Left ventricle myocardium inferior (tissue), 1 donor: ENCODE measurements at places on chromosomes 3 and 15.
A peak's percentile ranks its signal among the peaks of the same experiment; 100 is the strongest.

- no peaks in the 10 kb centered on the region for H3K36me3 ChIP-seq
- H3K27ac ChIP-seq: peak overlapping the region; percentile 66
- DNase-seq: no peak
- H3K4me1 ChIP-seq: peaks cover 47% of the 10 kb centered on the region
Measured at GRCh38 chr3:42745776-42746454, 27.1 kb downstream of the CCDC13 start.

DNA sequence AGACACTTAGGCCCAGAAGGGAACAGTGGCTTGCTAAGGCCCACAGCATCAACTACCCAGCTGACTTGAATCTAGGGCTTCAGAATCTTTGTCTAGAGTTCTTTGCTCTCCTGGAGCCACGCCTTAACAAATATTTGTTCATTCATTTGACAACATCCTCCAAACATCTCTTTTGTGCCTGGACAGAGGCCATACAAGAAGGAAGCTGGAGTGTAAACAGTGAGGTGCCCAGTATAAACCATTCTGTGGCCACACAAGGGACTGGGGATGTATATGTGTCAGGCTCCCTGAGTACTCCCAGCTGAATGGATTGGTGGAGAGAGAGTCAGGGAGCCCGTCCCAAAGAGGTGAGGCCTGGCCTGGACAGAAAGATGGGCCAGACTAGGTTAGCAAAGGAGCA lies 3.4 kb downstream of the CIB2 start:
- no peaks in the 10 kb centered on the region for H3K27me3 ChIP-seq
- H3K36me3 ChIP-seq: no peaks in the 10 kb centered on the region
- H3K4me1 ChIP-seq: peaks cover 25% of the 10 kb centered on the region
- no peak overlapping the region for H3K27ac ChIP-seq

DNA sequence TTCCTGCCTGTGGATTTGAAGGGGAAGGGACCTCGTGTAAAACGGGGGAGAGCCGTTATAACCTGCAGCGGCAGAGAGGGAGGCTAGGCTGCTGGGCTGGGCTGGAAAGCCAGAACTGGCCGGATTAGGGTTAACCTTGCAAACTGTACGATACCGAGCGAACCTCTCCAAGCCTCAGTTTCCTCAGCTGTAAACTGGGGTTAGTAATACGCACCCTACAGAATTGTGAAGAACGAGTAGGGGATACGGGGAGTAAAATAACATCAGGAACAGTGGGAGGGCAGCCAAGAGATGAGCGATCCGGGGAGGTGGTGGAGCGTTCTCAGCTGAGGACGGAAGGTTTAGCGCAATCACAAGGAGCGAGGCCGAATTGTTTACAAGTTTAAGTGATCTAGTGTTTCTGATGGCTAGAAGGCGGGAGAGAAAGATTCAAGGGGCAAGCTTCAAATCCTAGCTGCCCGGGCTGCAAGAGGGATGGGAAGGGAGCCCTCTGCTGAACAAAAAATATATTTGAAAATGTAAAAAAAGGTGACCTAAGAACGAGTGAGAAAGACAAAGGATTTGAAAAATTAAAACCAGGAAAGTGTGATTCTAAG lies 768 bp upstream of the SEMA5B start:
- H3K36me3 ChIP-seq: no peaks in the 10 kb centered on the region
- H3K4me1 ChIP-seq: peaks cover 50% of the 10 kb centered on the region
- DNase-seq: no peak
- H3K4me3 ChIP-seq: peak overlapping the region; percentile 79
- H3K27me3 ChIP-seq: peaks cover 24% of the 10 kb centered on the region

- DNase-seq: no peak
- H3K36me3 ChIP-seq: peaks cover 5% of the 10 kb centered on the region
- no peak overlapping the region for H3K27ac ChIP-seq
- H3K27me3 ChIP-seq: no peaks in the 10 kb centered on the region
- H3K4me1 ChIP-seq: peaks cover 51% of the 10 kb centered on the region
- no peak overlapping the region for H3K4me3 ChIP-seq
Measured at GRCh38 chr3:52438579-52439425, 6.1 kb downstream of the SEMA3G start.

GRCh38 chr3:10557781-10558373 lies 52.5 kb upstream of the ATP2B2 start:
- DNase-seq: no peak
- H3K36me3 ChIP-seq: no peaks in the 10 kb centered on the region
- H3K27ac ChIP-seq: no peak overlapping the region
- H3K4me3 ChIP-seq: no peak overlapping the region

GRCh38 chr3:158165730-158166129 lies 55.8 kb downstream of the RSRC1 start:
- H3K4me3 ChIP-seq: no peak overlapping the region
- no peaks in the 10 kb centered on the region for H3K36me3 ChIP-seq
- peaks cover 4% of the 10 kb centered on the region for H3K4me1 ChIP-seq
- DNase-seq: no peak
- no peaks in the 10 kb centered on the region for H3K27me3 ChIP-seq

DNA sequence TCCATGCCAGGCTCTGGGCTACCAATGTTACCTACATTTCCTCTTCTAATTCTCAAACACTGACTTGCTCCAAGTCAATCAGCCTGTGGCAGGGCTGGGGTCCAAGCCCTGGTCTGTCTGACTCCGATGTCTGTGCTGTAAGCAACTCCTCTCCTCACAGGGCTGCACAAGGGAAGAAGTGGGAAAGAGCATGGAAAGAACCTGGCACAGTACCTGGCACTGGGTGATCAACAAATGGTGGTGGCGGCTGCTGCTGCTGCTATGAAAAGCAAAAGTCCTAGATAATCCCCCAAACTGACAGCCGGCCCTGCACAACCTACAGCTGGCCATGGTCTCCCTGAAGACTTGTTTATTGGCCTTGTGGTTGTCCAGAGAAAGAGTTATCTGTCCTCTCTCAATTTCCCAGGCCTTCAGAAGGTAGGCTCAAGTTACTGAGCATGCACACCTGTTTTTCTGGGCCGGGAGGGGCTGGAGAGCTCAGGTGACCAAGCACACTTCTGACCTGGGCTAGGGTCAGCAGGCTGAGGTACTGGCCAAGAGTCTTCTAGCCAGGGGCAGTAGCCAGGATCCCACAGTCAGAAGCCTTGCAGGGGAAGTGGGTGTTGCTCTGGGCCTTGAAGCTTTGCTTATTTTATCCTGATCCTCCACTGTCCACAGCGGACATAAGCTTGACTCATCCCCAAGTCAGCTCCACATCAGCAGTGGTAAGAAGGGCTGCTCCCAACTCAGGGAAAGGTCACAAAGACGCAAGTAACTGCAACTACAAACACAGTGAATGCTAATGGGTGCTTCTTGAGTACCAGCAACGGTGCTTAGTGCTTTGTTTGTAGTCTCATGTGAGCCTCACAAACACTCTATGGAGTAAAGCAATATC lies 35.3 kb upstream of the KY start:
- H3K4me3 ChIP-seq: no peak overlapping the region
- H3K27me3 ChIP-seq: no peaks in the 10 kb centered on the region
- H3K27ac ChIP-seq: no peak overlapping the region
- peaks cover 6% of the 10 kb centered on the region for H3K4me1 ChIP-seq

DNA sequence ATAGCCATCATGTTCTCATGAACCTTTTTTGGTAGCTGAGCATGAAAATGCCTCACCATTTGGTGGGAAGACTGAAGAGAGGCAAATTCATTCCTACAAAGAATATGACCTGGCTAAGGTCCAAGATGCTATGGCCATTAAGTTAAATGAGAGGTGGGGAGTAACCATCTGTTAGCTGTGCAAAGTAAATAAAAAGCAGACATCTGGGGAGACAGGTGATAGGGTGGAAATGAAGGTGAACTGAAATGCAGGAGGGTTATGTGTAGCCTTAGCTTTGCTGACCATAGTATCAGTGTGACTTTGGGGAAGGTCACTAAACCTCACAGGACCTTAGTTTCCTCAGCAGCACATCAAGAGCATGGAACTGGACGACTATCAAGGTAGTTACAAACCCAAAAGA lies 111.0 kb upstream of the STRIT1 start:
- DNase-seq: no peak
- H3K27me3 ChIP-seq: no peaks in the 10 kb centered on the region
- H3K27ac ChIP-seq: no peak overlapping the region
- H3K4me1 ChIP-seq: no peaks in the 10 kb centered on the region
- no peak overlapping the region for H3K4me3 ChIP-seq
- H3K36me3 ChIP-seq: no peaks in the 10 kb centered on the region

- no peak for DNase-seq
- no peaks in the 10 kb centered on the region for H3K27me3 ChIP-seq
- peak overlapping the region; percentile 38 for H3K27ac ChIP-seq
- H3K4me3 ChIP-seq: no peak overlapping the region
- H3K4me1 ChIP-seq: peaks cover 18% of the 10 kb centered on the region
- peaks cover 14% of the 10 kb centered on the region for H3K36me3 ChIP-seq
Measured at GRCh38 chr3:123618076-123618708, 33.3 kb upstream of the HACD2 start.

- H3K27me3 ChIP-seq: no peaks in the 10 kb centered on the region
- DNase-seq: no peak
- no peaks in the 10 kb centered on the region for H3K36me3 ChIP-seq
- H3K4me3 ChIP-seq: no peak overlapping the region
Measured at GRCh38 chr15:48017747-48018146, 103.0 kb upstream of the SLC24A5 start.

- H3K27ac ChIP-seq: no peak overlapping the region
- H3K36me3 ChIP-seq: no peaks in the 10 kb centered on the region
- H3K4me1 ChIP-seq: no peaks in the 10 kb centered on the region
- no peak overlapping the region for H3K4me3 ChIP-seq
Measured at GRCh38 chr3:161355508-161355907, 15.8 kb downstream of the SPTSSB start.

DNA sequence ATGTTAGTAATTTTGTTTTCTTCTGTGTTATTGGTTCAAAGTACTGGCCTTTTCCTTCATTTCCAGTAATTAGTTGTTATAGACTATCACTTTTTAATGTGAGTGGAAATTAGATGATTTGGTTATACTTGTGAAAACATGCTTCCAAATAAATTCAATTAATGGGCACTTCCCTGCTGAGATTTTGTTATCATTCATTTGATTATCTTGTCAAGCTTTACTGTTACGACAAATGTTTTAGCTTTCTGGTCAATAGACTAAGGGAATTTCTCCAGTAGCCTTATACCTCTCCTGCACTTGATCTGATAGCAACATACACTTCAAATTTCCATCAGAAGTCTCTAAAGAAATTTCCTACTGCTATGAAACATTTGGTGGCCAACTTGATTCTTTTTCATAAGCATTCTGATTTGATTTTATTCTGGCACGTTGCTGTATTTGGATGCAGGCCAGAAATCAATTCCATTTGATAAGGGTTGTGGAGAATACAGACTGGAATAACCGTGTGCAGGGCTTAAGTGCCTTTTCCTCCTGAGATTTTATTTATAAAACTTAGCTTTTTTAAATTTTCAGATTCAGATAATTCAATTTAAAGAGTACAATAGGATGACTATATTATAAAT lies 573.8 kb upstream of the NAALADL2 start:
- H3K27me3 ChIP-seq: no peaks in the 10 kb centered on the region
- H3K4me3 ChIP-seq: no peak overlapping the region
- H3K36me3 ChIP-seq: peaks cover 5% of the 10 kb centered on the region
- no peak for DNase-seq

DNA sequence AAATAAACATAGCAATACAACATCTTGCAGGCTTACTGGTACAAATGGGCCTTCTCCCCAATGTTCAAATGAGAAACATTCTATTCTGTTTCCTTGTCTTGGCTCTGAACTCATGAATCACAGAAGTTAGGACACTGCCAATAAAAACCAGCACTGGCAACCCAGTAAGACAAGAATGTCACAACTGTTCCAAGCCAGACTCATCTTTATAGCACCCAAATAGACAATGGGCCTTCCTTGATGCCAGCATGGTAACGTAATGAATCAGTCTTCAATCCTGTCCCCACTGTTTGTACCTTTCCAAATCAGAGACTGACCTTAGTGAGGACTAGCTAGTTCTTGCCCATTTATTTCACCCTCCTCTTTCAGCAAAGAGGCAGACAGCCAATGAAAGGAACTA lies 14.1 kb upstream of the RPS17 start:
- H3K27me3 ChIP-seq: no peaks in the 10 kb centered on the region
- H3K4me1 ChIP-seq: no peaks in the 10 kb centered on the region
- H3K4me3 ChIP-seq: no peak overlapping the region

DNA sequence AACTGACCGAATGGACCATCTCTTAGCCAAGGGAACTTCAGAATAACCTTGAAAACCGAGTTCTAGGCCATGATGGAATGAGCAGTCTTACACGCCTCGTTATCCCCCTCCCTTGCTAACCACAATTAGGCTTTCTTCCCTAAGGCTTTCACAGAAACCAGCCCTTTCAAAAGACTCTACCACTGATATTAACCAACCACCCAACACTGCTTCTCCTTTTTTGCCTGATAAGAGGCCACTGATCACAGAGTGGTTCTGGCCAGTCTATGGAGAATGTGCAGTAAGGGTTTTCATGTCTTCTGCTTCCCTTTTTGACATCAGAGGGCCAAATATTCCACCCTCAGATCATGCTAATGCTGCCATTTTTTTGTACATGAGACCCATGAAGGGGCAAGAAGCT lies 59.3 kb downstream of the MCF2L2 start:
- no peak for DNase-seq
- H3K27ac ChIP-seq: no peak overlapping the region

DNA sequence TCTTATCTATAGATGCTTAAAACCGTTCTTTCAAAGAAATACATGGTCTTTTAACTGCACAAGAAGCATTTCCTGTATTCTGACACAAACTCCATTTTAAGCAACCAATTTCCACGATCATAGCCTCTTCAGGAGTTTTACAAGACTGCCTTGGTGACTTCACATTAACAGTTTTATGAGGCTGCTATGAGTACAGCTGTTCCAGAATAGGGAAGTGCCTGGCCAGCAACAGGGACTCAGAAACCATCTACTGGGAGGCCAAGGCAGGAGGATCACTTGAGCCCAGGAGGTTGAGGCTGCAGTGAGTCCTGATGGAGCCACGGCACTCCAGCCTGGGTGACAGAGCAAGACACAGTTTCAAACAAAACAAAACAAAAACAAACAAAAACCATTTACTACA lies 78.4 kb downstream of the B3GNT5 start:
- no peak overlapping the region for H3K4me3 ChIP-seq
- no peaks in the 10 kb centered on the region for H3K36me3 ChIP-seq
- H3K4me1 ChIP-seq: no peaks in the 10 kb centered on the region

GRCh38 chr3:158313338-158313927 lies 203.5 kb downstream of the RSRC1 start:
- H3K4me1 ChIP-seq: no peaks in the 10 kb centered on the region
- DNase-seq: no peak
- no peak overlapping the region for H3K4me3 ChIP-seq
- H3K36me3 ChIP-seq: no peaks in the 10 kb centered on the region

DNA sequence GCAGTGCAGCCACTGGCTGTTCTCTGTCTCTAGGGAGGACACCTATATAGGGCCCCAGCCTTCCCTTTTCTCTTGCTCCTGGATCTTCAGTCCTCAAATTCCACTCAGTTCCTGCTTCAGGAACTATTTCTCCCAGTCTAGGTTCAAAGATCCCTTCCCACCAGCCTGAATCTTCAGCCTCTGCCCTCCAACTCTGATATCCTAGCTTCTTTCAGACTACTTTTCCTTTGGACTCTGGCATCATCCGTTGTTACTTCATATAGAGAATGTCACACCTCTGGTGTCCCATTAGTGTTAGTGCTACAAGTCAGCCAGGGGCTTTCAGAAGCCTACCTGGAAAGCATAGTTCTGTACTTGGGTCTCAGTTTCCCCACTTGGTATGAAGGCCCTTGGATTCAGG lies 10.0 kb upstream of the HPS3 start:
- H3K4me1 ChIP-seq: peaks cover 8% of the 10 kb centered on the region
- no peak for DNase-seq
- no peaks in the 10 kb centered on the region for H3K36me3 ChIP-seq
- H3K27me3 ChIP-seq: no peaks in the 10 kb centered on the region
- no peak overlapping the region for H3K27ac ChIP-seq
- no peak overlapping the region for H3K4me3 ChIP-seq
